ENCODE measurements at places on chromosomes 7 and 10.

- no peak for DNase-seq
These were observed 45.7 kb downstream of the LYZL2 start for GRCh38 chr10:30583778-30584415.

GRCh38 chr10:86970162-86970981 is 2.1 kb downstream of the ADIRF start:
- no peak for DNase-seq

DNA sequence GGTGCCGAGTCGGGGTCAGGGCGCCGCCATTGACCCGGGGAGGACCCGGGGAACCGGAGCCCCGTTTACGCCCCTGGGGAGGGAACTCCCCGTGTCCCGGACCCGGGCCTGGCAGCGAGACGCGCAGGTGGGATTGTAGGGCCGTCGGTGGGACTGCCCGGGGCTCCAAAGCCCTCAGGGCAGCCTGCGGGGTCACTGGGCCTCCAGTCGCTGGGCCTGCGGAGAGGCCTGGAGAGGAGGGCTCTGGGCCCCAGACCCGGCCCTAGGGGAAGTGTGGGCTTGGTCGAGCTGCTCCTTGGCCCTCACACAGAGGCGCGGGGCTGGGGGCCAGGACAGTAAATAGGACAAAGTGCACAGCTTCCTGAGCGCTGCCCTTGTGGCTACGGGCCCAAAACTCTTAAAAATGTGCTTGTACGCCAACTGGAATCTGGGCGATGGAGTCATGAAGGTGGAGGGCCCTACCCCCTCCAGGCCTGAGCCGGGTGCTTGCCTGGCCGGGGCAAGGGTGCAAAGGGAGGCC is 657 bp downstream of the ECHDC3 start:
- no peak for DNase-seq

GRCh38 chr10:32340596-32341180 is 6.3 kb downstream of the EPC1 start:
- DNase-seq = no peak

DNA sequence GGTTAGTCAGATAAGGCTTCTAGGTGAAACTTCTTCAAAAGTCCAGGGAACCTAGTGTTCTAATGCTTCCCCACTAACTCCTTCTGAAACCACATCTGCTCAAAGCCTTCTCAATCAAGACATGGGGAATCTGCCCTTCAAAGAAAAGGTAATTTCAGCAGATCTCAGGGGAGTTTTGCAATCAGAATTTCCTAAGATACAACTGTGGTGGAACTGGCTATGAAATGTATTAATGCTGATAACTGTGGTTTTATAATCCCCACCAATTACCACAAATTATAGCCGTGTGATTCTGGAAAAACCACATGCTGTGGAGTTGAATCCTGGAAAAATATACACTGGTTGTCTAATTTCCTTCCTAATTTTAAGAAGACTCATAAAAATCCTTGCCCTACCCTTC is 233.8 kb downstream of the SORCS1 start:
- no peak for DNase-seq

DNA sequence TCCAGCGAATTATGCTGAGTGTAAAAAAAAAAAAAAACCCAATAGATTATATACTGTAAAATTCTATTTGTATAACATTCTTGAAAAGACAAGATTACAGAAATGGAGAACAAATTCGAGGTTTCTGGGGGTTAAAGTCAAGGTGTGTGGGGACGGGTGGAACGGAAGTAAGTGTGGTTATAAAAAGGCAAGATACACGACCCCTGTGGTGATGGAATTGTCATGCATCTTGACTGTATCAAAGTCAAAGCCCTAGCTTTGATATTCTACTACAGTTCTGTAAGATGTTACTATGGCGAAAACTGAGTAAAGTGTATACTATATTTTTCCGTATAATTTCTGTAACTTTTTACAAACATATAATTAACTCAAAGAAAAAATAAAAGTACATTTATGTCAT is 718.2 kb upstream of the PCDH15 start:
- no peak for DNase-seq

- DNase-seq = no peak
These were observed 17.2 kb upstream of the EIF5AL1 start for GRCh38 chr10:79494871-79495705.

GRCh38 chr10:114131094-114131493 is 42.9 kb downstream of the CCDC186 start:
- DNase-seq = no peak

- DNase-seq = no peak
These were observed 1.1 kb upstream of the ITGB8 start for GRCh38 chr7:20329389-20330238.

DNA sequence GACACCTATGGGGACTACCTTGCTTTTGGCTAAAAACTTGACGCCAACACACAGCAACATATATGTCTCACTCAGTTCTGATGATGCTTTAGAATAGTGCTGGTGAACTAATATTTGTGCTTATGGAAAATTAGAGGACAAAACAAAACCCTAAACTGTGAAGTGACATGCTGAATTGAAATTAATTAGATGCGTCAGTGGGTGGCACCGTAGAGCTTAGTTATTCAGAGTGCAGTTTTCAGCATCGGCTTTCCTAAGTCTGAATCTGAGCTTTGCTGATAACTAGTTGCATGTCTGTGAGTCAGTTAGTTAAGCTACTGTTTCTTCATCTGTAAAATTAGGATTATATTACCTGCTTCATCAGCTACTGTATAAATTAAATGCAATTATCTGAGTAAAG is 245.0 kb upstream of the SORCS1 start:
- DNase-seq = no peak

DNA sequence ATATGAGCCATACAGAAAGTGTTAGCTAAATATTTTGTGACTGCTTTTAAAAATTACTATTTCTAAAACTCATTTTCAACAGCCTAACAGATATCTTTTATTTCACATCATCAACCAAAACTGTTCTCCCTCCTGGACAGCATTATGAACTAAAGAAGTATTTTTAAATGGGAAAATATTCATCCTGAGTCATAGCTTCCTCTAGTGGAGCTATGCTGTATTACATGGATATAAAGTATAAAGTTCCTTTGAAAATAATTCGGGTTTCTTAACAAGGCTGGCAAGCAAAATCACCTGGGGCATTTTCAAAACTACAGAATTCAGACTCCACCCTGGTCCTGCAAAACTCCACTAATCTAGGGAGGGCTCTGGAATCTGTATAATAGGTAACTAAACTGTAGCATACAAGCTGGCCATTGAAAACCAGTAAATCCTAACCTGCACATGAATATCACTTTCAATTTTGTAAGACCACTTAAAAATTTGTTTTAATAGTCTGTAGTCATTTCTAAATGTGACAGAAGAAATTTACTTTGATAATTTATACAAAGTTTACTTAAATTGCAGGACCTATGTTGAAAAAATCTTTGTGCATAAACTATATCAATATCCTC is 53.5 kb downstream of the SCIN start:
- DNase-seq = no peak

GRCh38 chr7:79050603-79051002 is 402.9 kb downstream of the MAGI2 start:
- DNase-seq = no peak

DNA sequence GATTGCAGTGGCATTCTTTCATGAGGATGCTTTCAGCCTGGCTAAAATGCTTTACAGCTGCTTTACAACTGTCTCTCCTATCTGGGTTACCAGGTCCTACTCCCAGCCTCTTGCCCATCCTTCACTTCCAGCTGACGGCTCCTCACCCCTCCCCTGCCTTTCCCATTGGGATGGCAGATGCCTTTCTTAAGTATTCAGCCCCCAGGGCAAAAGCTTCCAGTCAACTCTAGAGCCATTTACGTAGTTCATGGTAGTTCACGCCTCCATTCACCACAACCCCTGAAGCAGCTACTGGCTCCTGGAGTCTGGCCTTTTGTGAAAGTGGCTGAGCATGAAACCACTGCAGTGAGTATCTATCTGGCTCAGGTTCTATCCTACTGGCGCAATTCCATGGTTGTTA is 17.2 kb upstream of the BMPER start:
- DNase-seq = no peak

DNA sequence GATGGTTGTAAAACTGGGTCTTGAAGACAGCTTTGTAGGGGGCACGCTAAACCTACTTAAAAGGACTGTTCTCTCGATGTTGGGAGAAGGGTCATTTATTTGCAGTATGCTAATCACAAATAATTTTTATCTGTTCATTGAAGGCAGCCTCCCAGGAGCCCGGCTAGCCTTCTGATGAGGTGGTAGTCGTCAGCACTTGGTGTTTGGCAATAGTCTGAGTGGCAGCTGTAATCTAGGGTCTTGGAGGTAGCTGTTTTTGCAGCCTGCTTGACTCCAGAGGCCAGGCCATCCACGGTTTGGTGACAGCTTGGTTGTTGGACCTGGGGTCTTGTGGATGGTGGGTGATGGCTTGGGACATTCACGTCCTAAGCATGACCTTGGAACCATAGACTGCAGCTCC is 2.2 kb downstream of the GTF2IRD1 start:
- DNase-seq = no peak

DNA sequence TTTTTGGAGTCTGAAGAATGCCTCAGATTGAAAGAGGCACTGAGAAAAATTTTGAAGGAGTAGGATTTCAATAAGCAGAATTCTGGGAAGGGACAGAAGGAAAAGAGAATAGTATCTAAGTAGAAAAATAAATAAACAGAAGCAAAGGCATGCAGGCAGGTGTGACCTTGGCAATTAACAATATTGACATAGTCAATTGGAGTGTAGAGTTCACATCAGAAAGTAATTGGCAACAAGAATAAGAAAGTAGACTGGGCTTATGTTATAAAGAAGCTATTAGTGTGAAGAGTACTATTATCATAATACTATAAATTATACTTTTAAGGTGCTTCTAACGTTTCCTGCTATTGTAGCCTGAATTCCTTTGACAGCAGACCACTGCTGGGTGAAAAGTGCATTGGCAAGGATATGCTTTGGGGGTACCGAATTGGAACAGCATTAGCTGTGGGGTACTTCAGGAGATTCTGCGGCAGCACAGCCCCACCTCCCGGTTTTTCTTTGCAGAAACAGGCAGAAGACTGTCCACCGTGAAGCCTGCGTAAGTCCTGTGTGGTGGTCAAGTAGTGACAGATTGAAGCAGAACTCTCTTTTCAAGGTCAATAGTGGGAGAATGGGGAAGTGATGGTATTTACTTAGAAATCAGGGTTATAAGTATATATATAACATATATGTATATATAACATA is 357.0 kb downstream of the THSD7A start:
- DNase-seq = no peak

DNA sequence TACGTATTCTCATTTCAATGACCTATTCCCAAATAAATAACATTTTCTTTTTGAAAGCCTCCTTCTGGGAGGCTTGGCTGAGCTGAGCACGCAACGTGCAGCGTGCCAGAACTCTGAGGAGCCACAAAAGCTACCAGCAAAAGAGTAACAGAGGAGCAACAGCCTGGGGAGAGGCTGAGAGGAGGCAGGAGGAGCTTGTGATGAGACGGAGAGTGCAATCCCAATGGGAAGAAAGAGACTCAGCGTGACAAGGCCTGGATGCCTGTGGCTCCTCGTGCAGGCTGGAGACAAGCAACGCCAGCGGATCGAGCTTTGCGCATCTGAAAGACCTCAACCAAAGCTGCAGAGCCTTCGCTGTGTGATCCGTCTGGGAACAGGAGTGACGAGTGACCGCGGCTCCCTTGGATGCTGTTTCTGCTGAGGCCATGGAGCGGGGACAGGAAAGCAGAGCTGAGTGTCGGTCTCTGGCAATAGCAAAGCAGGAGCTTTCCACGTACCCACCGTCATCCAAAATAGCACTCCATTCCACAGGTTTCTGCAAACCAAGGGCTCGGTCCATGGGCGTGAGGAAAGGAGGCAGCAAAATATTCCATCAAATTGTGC is 171.7 kb upstream of the PFKP start:
- DNase-seq = no peak

DNA sequence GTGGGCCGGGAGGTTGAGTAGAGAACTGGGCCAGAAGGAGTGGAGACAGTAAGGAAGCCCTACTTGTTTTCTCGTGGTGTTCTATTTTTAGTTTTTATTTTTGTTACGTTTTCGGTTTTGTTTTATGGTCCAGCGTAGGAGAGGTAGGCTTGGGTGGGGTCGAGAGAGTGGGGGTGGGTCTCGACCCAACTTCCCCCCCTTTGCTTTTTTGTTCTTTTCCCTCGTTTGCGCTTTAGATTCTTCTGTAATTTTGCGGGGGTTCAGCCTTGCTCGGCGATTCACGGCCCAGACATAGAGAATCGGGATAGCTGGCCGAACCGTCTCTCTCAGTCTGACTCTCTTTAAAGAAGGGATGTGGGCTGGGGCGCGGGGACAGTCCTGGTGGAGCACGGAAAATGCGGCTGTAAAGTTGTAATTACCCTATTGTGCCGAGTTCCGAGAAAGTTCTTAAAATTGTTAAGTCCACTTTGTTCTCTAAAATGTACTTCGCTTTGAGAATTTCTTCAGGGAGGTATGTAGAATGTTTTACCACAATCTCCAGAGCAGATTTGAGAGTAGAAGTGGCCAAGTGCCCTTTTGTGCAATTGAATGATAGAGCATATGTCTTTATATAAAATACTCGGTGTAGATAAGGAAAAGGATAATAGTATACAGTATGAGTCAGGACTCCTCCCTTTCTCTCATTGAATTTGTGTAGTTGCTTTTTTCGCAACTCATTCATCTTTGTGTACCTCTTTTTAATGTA is 816 bp downstream of the DMTF1 start:
- DNase-seq = no peak

DNA sequence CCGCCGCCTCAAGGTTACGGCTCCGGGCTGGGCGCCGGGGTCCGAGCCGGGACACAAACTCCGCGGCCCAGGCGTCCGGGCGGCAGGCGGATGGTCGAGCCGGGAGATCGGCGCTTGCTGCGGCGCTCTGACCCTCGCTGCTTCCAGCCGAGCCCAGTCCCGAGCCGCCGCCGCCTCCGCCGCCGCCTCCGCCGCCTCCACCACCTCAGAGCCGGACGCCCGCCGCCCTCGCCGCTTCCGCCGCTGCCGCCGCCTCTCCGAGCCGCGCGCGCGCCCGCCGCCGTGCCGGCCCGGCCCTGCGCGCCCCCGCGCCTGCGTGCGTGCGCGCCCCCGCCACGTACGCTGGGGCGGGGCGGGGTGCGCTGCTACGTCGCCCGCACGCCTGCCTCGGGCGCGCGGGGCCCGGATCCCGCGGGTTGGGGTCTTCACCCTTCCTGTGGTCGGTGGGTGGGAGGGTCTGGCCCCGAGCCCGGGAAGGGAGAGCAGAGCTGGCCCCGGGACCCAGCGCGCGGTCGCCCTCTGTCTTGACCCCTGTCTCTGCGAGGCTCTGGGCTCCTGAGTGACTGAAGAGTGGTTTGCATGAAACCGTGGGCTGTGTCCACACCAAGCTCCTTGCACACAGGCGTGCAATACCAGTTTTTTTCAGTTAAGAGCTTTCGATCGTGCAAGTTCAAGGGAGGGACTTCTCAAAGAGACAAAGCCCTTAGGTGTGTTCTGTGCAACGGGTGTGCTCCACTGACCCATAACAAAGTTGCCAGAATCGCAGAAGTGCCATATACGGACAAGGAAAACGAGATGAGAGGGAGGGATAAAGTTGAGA is at the start of gene SMURF1:
SMURF1 (minus strand) TSS at position 256 of the 820 bp plus-strand sequence. CDS start 328 bp downstream, outside the sequence.
- DNase-seq = peak; percentile 90

- DNase-seq = no peak
These were observed 45.3 kb upstream of the SP8 start for GRCh38 chr7:20831956-20832355.

- no peak for DNase-seq
These were observed 69.0 kb downstream of the ATXN7L1 start for GRCh38 chr7:105807448-105807762.

- no peak for DNase-seq
These were observed 955.6 kb downstream of the GATA3 start for GRCh38 chr10:9010093-9010492.

GRCh38 chr10:86775056-86775869 is 18.8 kb downstream of the BMPR1A start:
- no peak for DNase-seq
